ENCODE measurements at places on chromosomes 4 and X.

- no peak for DNase-seq
Observed at GRCh38 chr4:77802402-77802801, 16.8 kb downstream of the CNOT6L start.

- DNase-seq = no peak
Observed at GRCh38 chr4:182492423-182492822, 249.2 kb downstream of the TENM3 start.

DNA sequence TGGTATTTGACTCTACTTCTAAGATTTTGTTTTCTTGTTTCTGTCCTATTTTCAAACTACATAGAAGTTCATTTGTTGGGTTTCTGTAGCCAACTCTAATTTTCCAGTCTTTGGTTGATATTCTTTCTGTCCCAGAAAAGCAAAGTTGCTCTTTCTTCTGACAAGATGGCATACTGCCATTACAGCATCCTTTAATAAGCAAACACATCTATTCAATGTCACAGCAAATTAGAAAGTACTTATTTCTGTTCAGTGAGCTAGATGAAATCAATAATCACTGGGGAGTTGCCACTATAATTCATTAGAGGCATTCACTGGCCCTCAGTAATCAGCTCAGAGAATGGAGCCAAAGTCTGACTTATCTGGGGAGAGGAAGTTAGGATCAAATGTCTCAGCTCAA, 1258.0 kb upstream of the IGFBP7 start:
- no peak for DNase-seq

- DNase-seq = no peak
Observed at GRCh38 chr4:112284662-112285411, 867 bp downstream of the TIFA start.

- no peak for DNase-seq
Observed at GRCh38 chrX:3191201-3191600, 149.9 kb downstream of the ARSF start.

GRCh38 chr4:83947125-83947829, 411.4 kb downstream of the GPAT3 start:
- no peak for DNase-seq

Measured in hypothalamus (tissue), 51 donors.